RKO (cell line): ENCODE measurements at places on chromosomes 12 and 14.

- DNase-seq = no peak
Measured at GRCh38 chr12:104990950-104991349, 4.8 kb downstream of the NOPCHAP1 start.

- peak; percentile 72 for DNase-seq
Measured at GRCh38 chr12:74646831-74647230, 109.2 kb downstream of the ATXN7L3B start.

DNA sequence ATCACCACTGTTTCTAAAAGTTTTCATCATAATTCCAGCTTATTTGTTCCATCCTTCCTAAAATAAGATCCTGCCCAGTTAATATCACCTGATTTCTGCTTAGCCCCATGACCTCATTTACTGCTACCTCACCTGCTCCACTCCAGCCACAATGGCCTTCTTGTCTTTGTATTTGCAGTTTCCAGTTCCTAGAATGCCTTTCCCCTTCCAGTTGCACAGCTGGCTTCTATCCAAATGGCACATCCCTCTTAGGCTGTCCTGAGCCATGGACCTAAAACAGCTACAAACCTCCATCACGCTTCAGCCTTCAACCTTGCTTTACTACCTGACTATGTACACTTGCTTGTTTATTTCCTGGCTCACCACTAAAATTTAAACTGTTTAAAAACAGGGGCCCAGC is 6.5 kb upstream of the LGMN start:
- no peak for DNase-seq

DNA sequence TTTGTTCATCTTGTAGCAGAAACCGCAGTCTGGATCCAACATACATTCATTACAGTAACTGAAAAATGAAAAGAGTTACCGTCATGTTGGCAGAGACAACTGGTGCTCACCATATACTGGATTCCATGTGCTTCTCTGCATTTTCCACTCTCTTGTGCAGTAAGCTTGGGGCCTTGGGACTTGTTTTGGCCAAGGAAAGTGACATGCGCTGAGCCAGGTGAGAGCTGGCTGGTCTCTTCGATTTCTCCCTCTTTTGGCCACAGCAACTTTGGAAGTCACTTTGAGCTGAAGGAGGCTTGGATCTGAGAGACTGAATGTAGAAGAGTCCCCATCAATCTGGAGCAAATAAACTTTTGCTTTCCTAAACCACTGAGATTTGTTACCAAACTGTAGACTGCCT is 210.6 kb upstream of the ABCD2 start:
- DNase-seq = no peak

GRCh38 chr12:105409801-105410471 is 79.4 kb downstream of the C12orf75 start:
- DNase-seq = no peak
